ENCODE measurements at places on chromosomes 6 and 20.

DNA sequence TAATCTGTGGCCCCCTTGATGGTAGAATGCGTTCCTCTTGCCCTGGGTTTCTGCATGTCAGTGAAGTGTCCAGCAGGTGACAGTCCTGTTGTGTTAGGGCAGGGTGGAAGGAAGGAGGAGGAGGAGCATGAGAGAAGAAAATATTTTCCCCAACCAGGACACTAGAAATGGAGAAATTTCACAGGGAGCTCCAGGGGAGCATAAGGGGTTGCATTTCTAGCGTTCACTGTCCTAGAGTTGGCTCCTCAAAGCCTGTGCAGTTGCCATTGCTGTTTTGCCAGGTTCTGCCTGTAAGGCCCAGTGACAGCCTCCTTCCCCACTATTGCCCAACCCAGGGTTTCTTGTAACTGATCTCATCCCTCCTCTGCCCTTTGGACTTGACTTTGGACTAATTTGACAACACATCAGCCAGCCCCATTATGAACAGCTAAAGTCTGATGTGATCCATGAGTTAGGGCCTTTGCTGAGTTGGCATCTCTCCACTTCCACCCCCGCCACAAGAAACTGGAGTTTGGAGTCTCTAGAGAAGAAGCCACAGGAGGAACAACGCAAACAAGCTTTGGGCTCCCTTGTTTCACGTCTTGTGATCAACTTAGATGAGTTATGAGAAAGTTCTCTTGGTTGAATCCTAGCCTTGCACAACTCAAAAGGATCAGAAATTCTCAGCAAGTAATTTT is 14.0 kb upstream of the FAM50B start:
- peak; percentile 89 for DNase-seq

DNA sequence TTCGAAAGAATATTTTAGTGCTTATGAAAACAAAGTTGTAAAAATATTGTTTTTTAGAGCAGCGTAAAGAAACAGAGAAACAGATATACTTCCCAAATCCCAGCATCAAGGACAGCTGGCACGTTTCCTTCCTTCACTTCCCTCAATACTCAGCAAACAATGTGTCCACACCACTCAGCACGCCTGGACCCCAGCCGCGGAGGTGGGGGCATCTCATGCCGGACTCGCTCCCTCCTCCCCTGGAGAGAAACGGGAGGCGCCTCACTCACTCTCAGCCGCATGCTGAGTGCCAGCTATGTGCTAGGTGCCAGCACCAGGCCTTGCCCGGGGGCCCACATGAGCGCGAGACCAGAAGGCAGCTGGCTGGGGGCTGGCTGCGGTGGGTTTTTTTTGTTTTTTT is 34.7 kb downstream of the SLC2A4RG start:
- DNase-seq: no peak

DNA sequence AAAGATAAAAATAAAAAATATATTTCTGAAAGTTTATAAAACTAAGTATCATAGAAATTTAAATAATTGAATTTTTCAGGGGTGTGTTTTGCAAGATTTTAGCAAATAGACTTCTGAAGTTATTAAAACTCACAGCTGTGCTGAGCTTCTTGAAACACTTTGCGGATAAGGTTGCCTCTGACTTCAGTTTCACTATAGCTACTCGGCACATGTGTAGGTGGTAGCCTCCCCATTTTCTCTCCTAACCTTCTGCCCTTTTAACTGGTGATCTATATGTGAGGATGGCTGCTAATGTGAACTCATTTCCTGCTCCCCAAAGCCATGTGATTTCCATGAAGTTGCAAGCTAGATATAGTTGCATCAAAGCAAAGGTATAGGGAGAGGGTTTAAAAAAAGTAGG is 129.3 kb upstream of the STMND1 start:
- no peak for DNase-seq

DNA sequence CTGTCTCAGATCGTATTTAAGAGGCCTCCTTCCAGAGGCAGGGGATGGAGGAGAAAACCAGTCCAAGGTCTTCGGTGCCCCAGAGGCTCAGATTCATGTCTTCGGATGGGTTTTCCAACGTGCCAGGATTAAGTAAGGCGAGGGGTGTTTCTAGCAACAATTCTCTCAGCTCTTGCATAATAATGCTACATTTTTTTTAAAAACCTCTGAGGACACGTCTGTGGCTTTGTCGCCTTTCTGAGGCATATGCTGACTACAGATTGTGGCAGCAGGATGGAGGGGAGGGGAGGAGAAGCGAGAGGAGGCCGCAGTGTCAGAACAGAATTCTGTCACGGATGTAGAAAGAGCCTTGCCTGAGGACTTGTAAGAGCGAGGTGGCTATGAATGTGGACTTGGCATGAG is 17.7 kb upstream of the CCDC167 start:
- no peak for DNase-seq

DNA sequence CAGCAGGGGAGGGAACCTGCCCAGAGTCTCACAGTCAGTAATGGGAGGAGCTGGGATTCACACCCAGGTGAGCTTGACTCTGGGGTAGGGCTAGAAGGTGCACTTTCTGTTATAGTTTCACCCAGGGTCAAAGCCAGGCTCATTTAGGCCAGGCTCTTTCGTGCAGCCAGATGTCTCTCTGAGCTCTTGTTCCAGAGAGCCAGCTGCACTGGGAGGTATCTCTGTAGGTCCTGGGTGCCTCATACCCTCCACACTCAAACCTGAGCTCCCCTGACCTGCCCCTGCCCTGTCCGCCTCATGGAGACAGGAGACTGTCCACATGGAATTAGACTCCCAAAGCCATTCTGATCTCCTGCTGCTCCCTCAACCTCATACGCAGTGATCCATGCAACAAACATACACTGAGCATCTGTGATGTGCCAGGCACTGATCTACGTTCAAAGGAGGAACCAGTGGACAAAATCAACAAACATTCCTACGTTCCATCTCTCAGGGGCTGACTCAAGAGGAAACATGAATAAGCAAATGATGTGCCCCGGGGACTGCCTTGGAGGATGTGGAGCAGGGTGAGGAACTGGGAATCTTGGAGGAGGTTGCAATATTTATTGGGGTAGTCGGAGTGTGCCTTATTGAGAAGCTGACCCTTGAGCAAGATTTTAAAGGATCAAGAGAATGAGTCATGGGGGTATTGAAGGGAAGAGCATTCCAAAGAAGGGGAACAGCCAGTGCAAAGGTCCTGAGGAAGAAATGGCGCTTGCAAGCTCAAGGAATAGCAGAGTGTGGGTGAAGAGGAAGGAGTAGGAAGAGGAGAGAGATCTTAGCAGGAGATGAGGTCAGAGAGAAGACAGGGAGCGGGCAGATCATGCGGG is 71.3 kb upstream of the TOX2 start:
- DNase-seq: peak; percentile 98

- DNase-seq: no peak
Observed at GRCh38 chr20:11467436-11467835, 450.3 kb upstream of the BTBD3 start.

DNA sequence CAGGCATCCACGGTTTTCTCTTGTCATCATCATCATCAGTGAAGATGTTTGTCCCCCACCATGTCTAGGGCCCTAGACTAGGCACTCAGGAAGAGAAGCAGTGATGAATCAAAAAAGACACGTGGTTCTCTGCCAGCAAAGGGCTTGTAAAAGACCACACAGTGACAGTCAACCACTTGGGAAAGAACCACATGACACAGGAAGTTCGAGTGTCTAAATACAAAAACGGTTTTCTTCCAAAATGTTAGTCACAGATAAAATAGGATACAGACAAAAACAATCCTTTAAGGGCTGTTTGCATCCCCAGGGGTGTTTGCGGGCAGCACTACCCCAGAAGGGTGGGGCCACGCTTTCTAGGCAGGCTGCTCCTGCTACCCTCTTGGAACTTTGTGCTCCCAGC is 356.8 kb upstream of the AGPAT4 start:
- DNase-seq: peak; percentile 61

DNA sequence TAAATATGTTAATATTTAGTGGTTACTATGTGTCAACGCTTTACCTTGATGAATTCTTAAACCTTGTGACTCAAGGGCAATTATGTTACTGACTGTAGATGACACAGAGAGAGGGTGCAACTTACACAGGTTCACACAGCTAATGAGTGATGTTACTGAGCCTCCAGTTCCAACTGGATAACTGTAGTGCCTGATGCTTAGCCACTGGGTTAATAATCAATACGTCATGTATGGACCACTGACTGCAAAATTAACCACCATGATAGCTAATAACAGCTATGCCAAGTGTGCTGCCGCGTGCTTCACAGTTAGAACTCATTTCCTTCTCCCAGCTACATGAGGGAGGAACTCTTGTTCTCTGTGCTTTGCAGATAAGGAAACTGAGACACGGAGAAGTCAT is 45.4 kb downstream of the SIRPA start:
- no peak for DNase-seq

DNA sequence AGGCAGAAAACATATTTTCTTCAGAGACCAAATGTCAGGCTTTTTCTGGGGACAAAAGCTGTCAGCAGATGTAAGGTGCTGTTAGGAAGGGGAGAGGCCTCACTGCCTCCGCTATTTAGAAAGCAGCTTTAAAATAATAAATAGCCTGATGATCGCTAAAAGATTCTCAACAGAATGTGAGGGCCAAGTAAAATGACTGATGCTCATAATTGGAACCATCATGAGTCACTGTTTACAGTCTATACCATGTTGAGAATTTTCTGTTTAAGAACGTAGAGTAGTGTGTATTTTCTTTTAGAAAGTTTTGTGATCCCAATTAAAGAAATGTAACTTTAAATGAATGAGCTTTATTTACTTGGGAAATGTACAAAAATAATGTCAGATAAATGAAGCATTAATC is 220.0 kb downstream of the CLIC5 start:
- no peak for DNase-seq

- peak; percentile 42 for DNase-seq
Observed at GRCh38 chr6:14211562-14211942, 94.0 kb downstream of the CD83 start.

DNA sequence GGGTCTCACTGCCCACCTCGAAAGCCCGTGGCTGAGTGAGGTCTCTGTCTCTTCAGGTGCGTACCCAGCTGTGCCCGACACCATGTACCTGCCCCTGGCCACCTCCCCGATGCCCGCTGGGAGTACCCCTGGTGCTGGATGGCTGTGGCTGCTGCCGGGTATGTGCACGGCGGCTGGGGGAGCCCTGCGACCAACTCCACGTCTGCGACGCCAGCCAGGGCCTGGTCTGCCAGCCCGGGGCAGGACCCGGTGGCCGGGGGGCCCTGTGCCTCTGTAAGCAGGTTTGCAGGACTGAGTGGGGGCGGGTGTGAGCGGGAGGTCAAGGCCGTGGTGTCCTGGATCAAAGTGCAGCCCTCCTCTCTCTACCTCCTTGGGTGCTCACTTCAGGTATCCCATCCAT is 4.7 kb downstream of the CCN5 start:
- no peak for DNase-seq

DNA sequence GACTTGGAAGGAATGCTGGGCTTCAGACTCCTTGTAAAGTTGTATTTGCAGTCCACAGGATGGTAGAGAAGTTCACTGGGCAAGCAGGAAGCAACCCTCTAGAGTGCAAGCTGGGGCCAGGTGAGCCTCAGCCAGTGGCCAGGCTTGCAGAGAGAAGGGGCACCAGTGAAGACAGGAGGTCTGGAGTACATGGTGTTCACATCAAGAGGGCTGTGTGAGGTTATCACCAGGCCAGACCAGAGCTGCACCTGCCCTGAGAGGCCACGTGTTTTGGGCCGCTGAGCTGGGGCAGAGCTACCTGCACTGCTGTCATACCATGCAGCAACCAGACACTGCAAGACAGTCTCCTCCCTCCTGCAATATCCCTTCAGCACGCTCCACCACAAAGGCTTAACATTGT is 79.0 kb downstream of the SH3BGRL2 start:
- DNase-seq: no peak

DNA sequence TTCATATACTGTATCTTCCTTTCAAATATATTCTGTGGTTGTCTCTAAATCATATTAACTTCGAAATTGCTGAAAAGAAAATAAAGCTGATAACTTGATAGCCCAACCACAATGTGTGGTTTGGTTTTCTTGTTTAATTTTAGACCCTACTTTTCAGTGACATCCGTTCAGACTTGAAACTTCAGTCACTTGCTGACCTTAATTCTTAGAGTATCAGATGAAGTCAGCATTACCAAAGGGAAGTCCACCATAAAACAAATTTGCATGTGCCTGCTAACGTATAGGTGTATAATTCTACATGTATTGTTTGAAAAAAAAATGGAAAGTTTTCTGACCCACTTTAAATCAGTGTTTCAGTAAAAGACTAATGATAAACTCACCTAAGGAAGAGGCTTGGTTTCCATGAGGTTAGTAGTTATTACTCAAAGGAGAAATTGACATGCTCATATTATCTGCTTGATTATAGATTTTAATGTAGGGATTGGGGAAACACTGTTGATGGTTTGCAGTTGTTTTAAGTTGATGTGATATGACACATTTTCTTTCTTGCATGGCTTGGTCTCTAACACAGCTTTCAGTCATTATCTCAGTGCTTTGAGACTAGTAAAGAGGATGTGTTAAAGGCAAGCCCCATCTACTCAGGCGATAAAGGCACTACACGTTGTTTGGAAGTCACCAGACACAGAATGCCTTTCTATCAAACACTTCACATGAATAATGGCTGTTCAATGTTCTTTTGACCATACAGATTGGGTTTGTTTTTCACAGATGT is 5.2 kb upstream of the IL17A start:
- no peak for DNase-seq

DNA sequence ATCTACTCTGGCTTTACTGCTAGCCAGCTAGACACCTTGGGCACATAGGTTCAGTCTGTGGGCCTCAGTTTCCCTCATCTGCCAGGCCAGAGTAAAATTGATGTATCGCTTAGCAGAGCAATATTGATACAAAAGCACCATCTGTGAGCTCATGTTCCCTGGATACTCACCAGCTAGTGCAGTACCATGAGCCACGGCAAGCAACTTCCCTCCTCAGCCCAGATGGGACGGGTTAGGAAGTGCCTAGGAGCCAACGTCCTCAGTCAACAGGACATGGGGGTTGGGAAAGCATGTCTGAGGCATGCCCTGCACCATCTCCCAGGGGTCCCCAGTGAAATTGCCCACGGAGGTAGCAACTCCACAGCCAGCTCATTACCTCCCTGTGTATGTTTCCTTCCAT is 258.3 kb downstream of the ANKRD60 start:
- DNase-seq: no peak

DNA sequence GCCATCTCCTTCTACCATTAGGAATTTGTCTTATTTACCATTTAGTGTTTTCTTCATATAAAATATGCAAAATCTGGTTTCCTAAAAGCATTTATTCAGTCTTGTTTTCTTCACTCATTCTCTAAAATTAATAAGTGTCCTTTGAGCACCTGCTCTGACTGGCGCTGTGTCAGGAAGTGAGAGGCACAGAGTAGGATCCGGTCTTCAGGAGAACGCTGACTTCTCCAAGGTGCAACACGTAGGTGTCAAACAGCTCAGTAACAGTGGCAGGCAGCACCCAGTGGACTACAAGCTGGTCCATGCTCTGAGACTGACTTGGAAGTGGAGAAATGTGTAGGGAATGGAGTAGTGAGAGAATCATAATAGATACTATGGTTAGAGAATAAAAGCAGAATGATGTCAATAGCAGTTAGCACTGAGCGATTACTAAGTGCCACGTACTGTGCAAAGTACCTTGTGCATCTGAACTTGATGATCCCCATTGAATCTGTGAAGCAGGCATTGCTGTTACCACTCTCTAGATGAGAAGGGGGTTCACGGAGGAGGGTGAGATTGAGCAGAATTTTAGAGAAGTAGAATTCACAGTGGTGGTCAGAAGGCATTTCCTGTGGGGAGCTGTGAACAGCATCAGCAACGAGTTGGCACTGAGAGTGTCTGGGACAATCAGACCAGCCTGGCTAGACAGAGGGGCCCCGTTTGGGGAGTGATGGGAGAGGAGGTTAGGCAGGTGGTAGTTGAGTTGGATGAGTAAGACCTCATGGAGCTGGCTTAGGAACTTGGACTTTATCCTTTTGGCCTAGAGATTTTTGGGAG is 569.8 kb downstream of the QKI start:
- DNase-seq: no peak

Measured in fibroblast of mammary gland (primary cell).